ENCODE measurements at places on chromosomes 2 and 18.

- no peak for DNase-seq
These were observed 2.2 kb downstream of the TGIF1 start for GRCh38 chr18:3451989-3452749.

DNA sequence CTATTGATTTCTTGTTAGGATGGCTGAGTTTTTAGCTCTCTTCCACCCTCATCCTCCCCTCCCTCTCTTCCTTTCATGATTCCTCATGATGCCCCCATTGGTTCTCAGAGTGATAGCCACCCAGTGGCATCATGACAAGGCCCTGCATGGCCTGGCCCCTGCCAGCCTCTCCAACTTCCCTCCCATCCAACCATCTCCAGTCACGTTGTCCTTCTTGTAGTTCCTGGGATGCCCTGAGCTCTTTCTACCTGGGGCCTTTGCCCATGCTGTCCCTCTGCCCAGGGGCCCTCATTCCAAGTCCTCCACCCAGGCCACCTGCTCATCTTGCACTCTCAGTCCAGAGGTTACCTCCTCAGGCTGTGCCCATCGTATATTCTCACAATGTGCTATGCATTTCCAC, 247.5 kb downstream of the TFCP2L1 start:
- no peak for DNase-seq

GRCh38 chr2:195498839-195499490, 158.1 kb upstream of the SLC39A10 start:
- DNase-seq = no peak

DNA sequence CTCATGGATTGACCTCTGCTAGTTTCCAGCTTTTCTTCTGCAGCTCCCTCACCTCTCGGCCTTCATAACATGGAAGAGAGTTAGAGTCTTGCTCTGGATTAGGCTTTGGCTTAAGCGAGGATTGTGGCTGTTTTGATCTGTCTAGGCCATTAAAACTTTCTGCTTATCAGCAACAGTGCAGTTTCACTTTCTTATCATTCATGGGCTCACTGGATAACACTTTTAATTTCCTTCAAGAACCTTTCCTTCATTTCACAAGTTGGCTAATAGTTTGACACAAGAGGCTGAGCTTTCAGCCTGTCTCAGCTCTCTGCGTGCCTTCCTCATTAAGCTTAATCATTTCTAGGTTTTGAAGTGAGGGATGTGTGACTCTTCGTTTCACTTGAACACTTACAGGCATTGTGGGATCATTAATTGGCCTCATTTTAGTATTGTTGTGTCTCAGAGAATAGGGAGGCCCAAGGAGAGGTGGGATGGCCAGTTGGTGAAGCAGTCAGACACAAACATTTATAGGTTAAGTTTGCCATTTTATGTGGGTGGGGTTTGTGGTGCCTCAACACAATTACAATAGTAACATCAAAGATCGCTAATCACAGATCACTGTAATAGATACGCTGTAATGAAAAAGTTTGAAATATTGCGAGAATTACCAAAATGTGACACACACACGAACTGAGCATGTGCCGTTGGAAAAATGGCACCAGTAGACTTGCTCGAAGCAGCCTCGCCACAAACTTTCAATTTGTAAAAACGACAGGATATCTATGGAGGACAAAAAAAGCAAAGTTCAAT, 129.3 kb downstream of the ZNF236 start:
- no peak for DNase-seq

- DNase-seq = no peak
These were observed 41.3 kb downstream of the LHCGR start for GRCh38 chr2:48714245-48714644.

All from mesenteric fat pad (tissue), 1 donor.